Stimulated activated CD4-positive, alpha-beta T cell treated with anti-CD3 and anti-CD28 coated beads, Interleukin-1b, Interleukin-23, amount 100 ng/mL, for 4 hours (primary cell): ENCODE measurements at places on chromosomes 4 and X.

- no peak for DNase-seq
Measured at GRCh38 chr4:70315928-70316327, 18.9 kb upstream of the CABS1 start.

DNA sequence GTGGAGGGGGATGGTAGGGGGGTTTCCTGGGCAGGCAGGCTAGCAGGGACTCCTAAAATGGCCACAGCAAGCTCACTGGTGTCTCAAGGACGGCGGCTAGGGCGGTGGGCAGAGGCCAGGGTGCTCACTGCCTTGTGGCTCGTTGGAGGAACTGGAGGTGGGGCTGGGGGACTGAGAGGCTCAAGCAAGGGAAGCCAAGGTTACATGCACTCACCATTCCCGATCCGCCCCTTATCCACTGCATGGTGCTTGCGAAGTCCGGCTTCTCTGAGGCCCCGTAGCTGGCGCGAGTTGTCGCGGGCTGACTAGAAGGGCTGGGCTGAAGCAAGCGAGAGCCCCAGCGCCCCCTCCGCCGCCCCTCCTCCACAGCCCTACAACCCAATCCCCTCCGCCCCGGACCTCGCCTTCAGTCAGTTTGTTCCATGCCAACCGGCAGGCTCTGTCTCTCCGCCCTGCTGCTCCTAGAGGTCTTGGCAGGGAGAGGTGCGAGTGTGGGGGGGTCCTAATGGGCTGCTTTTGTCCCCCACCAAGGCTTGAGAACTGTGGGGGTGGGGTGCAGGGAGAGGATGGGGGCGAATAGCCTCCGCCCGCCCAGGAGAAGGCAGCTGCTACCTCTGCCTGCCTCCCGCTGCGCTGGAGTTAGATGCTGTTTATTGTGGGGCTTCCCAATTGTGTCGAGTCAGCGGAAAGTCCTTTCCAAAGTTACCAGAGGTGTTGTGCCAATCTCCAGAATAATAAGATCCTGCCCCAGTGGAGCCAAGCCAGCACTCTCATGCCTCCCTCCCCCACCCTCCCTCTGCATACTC lies at the start of gene ARHGEF9:
ARHGEF9 (minus strand) TSS at position 313 of the 806 bp plus-strand sequence; CDS start at position 244, 69 bp downstream.
- no peak for DNase-seq

GRCh38 chr4:137623013-137623412 lies 90.7 kb upstream of the PCDH18 start:
- no peak for DNase-seq

DNA sequence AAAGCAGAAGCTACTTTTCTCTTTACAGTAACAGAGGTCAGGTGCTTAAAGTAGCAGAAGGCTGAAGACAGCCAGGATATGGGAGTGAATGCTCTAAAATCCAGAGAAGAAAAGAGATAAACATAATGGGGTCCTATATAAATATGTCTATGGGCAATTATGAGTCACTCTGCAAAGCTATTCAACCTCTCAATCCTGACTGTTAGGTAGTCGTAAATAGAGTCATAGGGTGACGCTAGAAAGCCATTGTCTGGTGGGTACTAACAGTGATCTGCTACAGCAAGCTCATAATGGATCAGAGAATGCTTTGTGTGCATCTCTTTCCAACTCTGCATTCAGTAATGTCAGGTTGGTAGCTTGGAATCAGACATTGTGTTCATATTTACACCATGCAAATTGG lies 53.5 kb upstream of the PDE5A start:
- no peak for DNase-seq

DNA sequence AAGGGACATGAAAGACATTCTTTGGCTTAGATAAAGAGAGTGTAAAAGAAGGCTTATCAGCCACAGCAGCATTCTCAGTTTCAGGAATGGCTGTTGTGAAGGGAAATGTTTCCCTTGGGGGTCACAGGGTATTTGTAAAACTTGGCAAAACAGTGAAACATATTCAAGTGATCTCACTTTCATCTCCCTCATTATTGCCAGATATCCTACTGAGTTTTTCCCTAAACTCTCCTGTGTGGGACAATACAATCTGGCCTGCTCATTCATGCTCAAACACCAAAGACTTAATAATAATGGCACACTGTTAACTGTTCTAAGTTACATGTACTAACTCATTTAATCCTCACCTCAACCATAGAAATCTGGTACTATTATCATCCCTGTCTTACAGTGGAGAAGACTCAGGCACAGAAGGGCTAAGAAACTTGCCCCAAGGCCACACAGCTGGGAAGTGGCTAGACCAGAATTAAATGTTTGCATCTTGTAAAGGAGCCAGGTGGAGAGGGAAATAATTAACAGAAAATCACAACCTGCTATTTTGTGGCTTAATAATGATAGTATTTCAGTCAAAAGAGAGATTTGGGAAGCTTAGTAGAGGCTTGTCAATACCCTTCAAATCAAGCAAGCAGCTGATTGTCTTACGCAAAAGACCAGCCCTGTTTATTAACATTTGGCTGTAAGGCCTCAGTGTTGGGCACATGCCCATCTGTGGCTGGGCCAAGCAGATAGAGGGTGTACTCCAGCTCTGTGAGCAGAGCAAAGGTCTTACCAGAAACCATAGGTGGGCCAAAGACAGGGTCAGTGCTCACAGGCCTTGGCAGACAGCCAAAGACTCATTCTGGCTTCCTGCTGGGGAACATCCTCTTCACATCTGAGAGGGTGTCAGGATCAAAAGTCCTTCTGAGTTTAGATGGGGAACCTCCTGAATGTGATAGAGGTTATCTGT lies 17.3 kb downstream of the SMPX start:
- DNase-seq = no peak

- no peak for DNase-seq
Measured at GRCh38 chr4:81606801-81607501, 135.2 kb upstream of the RASGEF1B start.

DNA sequence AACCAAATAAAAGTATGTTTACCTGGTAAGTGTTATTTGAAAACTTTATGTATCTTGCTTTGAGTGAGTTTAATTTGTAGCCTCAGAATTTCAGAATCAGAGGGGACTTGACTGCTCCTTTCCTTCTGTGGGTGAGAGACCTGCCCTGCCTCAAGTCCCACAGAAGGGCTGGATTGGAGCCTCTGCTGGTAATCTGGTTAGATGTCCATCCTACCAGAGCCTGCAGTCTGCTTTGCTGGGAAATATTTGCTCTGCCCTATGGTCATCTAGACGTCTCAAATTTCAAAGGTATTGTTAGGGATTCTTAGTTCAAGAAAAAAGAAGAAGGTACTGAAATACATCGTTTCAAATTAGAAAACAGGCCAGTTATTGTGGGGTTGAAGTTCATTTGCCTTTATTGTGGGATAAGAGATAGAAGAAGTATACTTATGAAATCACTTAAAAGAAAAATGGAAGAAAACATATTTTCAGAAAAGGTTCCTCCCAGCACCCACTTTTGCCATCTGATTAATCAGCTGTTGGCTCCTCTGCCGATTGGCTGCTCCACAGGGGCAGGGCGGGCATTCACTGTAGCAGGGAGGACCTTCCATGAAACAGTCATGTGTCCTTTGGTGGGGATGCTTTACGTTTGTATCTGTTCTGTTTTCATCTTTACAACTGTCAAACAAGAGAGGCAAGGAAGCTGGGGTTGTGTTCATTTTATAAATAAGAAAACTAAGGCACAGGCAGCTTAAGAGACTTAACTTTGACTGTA lies 73.3 kb upstream of the TLR2 start:
- DNase-seq = no peak
